ENCODE measurements at places on chromosomes 5 and 9. TPM values are rescaled to one million over a fixed set of nuclear protein-coding genes. Genes with fewer than 3 reads are reported as not detected.

Gene TMEM252
- total RNA-seq = not detected

Gene CCDC112
- 66.7 TPM for total RNA-seq

Gene PCDHB9
- total RNA-seq = 9.2 TPM

Gene TNIP1
- 16.8 TPM for total RNA-seq

Gene NUTM2G
- not detected for total RNA-seq

Gene CDC25C
- 2.1 TPM for total RNA-seq

Measured in diencephalon (tissue), 1 donor.